ENCODE measurements at places on chromosomes 1 and 21.

DNA sequence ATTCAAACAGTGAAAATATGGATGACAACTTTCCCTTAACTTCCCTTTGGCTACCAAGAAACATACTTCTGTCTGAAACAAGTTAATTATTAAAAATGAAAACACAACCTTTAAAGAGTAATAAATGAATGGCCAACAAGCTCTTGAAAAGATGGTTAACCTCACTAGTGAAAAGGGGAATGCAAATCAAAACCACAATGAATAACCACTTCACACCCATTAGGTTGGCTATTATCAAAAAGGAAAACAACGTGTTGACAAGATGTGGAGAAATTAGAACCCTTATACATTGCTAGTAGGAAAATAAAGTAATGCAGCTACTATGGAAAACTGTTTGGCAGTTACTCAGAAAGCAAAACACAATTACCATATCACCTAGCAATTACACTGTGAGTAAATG is 14.1 kb downstream of the COP1 start:
- no peak for DNase-seq

GRCh38 chr1:40438391-40439015 is 11.8 kb upstream of the ZFP69B start:
- DNase-seq = no peak

DNA sequence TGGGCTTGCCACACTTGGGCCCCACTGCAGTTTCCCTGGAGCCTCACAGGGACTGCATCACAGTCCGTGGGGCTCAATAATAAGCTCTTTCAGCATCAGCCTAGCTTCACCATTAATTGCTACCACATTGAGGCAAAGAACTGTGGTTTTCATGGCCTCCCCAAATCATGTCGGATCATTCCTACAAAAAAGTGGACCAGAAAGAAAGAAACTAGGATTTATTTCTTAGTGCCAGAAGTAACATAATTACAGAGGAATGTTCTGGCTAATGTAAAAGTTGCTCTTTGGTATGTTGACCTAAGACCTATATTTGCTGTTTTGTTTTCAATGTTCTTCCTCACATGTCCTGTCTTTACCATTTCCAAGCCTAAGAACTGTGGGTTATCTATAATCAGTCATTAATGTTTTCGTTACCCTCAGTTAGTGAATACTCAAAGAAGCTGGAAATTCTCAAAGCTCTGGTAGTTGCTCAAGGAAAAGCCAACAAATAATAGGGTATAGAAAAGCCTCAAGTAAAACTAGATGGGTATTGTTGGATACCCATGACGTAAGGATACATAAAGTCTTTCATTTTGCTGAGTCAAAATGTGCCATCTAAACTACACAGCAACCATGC is 173.9 kb downstream of the LTN1 start:
- no peak for DNase-seq

- no peak for DNase-seq
These were observed 15.9 kb upstream of the TMEM125 start for GRCh38 chr1:43253876-43254275.

DNA sequence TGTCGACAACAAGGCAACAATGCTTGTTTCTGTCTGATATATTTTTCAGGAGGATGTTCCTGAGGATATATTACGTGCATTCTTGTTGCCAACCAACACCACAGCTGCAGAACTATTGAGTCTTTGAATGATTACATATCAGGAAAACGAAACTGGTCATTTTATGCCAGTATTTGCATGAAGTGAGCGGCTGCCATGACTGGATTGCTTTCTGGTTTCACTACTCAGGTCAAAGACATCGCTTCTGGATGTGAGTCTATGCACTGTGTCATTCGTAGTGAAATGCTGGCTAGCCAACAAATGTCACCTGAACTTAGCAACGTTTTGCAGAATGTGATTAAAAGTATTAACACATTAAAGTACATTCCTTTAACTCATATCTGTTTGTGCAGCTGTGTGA is 35.8 kb upstream of the OLFM3 start:
- DNase-seq = no peak

- DNase-seq = no peak
These were observed 31.1 kb downstream of the CNST start for GRCh38 chr1:246597340-246597739.
